Prostate gland (tissue), 2 donors: ENCODE measurements at places on chromosomes 12 and 14.

DNA sequence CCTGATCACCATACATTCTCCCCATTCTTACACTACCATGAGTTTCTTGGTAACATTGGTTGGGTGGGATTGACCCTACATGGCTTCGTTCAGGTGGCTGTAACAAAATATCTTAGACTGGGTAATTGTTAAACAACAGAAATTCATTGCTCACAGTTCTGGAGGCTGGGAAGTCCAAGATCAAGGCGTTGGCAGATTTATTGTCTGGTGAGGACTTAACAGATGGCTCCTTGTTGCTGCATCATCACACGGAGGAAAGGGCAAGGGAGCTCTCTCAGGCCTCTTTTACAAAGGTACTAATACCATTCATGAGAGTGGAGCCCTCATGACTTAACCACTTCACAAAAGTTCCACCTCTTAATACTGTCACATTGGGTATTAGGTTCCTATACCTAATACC is 116.7 kb upstream of the EGLN3 start:
- no peak for DNase-seq

DNA sequence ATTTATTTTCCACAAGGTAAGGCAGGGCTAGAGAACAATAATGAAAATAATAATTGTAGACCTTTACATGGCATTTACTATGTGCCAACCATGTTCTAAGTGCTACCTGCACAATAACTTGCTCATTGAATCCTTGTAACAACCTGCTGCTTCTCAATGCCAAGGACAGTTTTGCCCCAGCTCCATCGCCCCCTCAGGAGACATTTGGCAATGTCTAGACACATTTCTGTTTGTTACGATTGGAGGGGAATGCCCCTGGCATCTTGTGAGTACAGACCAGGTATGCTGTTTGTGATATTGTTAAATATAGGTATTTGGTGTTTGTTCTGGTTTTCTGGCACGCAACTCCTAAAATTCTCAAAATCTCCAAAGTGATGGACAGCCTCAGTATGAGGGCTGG is 8.1 kb upstream of the ATXN2 start:
- DNase-seq = no peak

GRCh38 chr14:73474952-73475351 is 15.8 kb upstream of the RIOX1 start:
- DNase-seq = no peak

- no peak for DNase-seq
These were observed 23.0 kb upstream of the ATP2B1 start for GRCh38 chr12:89731614-89732013.

- DNase-seq = no peak
These were observed 237.0 kb upstream of the TBX3 start for GRCh38 chr12:114920771-114921554.

DNA sequence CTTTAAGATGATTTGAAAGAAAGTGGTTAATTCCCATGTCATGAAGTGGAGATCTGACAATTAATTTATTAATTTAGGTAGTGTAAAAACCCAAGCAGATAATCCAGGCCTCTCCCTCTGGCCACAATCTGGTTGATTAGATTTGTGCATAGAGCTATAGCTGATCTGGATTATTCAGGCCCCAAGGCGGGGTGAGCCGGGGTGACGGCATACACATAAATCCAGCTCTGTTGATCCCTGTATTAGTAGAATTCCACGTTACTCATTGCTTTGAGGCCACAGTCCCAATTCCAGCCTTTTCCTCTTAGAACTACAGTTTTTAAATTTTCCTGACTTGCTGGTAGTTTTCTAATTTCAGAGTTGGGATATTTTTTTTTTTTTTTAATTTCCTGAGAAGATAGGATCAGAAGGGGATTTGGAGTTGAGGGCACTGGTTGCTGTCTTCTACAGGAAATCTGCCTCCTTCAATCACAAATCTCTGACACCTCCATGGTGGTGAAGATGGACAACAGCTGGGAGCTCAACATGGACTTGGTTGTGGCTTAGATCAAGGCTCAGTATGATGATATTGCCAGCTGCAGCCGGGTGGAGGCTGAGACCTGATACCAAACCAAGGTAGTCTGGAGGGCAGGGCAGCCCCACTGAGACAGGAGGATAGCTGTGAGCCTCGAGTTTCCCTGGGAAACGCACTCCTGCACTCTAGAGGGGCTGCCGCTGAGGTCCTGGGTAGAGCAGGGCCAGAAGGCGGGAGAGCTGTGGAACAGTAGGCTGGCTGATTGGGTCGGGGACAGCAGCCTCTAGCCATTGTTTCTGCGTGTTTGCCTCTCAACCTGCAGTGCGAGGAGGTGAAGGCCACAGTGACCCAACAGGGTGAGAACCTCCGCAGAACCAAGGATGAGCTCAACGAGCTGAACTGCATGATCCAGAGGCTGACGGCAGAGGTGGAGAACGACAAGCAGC is 19.4 kb downstream of the KRT85 start:
- DNase-seq = no peak

- no peak for DNase-seq
These were observed 13.0 kb downstream of the NUDT4 start for GRCh38 chr12:93390549-93391297.

- DNase-seq = no peak
These were observed 34.1 kb downstream of the SLCO1A2 start for GRCh38 chr12:21300632-21301031.

- DNase-seq = no peak
These were observed 34.5 kb downstream of the RTN1 start for GRCh38 chr14:59836116-59836515.

DNA sequence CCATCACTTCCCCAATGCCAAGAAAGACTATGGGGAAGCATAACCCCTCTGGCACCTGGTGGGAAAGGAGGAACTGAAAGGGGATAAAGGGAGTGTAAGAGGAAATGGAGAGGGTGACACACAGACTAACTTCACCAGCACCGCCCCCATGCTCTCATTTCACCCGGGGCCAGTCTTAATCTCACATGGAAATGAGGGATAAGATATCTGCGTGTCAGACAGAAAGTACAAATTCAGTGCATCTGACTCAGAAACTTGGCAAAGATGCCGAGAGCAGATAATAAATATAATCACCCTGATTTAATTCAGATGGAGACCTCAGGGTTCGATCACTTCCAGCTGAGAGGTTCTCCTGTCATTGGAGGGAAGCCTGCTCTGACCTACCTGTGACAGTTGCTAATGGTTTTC is 191.6 kb downstream of the DUSP6 start:
- no peak for DNase-seq

GRCh38 chr12:43255522-43256111 is 296.4 kb downstream of the ADAMTS20 start:
- no peak for DNase-seq

DNA sequence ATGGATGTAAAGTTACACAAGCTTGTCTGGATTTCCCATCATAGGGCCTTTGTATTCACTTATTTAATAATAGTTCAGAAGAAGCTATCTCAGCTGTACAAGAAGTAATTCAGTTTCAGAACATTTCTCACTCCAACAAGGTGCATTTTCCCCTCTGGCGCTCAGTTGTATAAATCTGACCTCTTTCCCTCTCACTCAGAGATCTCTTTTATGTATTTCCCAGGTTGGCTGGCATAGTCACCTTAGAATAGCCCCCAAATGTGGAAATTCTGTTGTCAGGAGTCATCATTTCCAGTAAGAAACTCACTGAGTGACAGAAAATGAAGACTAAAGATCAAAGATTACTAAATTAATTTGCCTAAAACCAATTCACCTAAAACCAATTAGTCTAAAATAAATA is 11.2 kb downstream of the AJUBA start:
- no peak for DNase-seq

DNA sequence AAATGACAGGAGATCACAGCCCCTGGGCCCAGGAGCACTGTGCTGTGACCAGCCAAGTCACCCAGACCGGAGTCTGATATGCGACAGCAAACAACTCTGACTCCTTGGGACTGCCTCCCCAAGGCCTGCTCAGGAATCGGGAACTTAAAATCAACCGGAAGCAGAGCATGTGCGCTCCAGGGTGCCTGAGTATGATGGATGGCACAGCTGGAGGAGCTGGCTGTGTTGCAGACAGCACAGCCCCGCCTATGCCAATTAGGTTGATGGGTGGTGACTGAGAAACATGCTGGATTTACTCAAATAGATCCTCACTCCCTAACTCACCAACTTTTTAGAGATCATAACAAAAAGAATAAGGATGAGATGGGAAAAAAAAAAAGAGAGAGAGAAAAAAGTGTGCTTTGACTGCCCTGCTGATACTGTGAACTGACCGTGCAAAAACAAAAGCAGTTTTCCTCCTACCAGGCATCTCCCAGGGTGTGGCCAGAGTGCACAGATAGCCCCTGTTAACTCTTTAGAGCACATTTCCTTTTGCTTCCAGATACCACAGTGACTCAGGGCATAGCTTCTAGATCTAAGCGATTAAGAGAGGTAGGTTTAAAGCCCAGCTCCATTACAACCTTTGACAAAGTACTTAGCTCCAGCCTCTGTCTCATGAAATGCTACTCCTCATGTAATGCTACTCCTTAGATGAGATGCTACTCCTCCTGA is 27.4 kb upstream of the STON2 start:
- DNase-seq = no peak

- no peak for DNase-seq
These were observed 185.1 kb downstream of the MDGA2 start for GRCh38 chr14:47490353-47490752.

DNA sequence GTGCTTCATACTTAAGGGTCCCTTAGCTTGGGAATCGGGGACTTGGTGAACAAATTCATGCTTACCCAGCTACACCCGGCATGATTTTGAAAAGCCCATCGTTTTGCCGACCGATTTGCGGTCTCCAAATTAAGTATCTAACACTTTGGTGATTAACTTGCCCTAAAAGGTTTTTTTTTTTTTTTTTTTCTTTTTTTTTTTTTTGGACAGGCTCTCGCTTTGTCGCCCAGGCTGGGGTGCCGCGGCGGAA is 843 bp upstream of the HSP90AA1 start:
- DNase-seq = no peak

DNA sequence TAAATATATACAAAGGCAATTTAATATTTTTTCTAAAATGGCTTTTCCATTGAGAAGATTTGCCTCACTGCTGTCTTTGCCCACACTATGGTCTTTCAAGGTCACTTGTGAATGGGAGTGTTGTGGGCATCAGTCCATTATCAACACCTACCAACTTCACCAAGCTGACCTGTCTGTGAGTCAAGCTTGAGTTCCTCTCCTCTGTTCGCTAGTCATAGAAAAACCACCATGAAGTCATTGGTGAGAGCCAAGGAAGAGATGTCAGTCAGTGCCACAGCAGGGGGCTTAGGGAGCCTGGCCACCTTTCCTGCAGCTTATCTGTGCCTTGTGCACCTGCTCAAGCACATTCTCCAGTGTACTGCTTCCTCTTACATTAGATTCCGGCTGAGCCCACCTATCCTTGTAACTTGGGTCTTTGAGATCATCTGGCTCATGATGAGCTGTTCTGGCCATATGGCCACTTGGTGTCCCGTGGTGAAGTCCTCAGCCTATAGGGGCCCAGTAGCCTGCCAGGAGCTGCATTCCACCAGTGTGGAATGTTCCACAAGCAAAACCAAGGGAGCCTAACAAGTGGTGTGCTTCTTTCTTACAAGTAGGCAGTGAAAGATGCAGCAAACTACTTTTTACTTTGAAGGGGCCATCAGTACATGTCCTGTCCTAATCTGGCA is 80.8 kb upstream of the C12orf71 start:
- DNase-seq = no peak

DNA sequence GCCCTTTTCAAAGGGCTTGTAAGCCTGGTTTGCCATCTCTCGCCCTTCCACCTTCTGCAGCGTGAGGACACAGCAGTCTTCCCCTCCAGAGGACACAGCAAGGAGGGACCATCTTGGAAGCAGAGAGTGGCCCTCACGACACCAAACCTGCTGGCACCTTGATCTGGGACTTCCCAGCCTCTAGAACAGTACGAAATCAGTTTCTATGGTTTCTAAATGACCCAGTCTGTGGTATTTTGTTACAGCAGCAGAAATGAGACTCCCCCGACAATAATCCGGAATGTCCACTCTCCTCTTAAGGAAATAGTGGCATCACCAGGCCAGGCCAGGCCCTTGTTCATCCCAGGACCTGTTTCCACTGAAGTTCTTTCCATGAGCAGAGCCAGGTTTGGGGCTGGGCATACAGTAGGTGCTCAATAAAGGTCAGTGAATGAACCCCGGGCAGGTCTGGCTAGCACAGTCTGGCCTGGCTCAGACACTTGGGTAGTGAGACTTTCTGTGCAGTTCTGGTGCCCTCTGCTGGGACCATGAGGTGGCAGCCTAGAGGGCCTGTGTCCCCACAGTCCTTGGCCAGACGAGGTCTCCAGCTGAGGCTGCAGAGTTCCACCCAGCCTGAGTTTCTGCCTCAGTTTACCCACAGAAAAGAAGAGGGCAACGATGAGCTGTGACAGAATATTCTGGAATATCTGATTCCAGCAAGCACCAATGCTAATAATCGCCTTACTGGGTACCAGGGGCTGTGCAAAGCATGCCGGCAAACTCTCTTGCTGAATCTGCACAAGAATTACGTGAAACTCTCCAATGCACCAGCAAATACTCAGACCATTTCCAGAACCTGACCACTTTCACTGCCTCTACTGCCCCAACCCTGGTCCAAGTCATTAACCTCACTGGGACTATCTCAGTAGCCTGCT is 14.0 kb downstream of the ABCB9 start:
- DNase-seq = peak; percentile 77

GRCh38 chr12:69094606-69095216 is 144.7 kb upstream of the CPSF6 start:
- no peak for DNase-seq

DNA sequence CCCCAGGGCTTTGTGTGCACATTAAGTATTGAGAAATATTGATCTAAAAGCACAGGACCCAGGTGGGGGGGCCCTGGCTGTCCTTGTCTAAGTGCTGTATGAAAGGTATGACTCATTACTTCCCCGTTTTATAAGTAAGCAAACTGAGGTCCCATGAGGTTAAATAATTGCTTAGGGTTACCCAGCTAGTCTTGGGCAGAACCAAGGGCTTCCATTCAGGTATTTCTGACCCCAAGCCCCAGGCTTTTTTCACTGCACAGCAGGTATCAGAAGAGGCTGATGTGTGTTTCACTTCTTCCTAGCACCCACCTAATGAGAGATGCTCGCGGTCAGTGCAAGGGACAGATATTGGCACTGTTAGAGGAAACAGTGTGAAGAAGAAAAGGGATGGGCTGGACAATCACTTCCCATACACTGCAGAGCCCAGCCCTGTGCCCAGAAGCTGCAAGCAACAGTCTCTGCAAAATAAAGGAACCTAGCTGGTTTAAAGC is 4.7 kb upstream of the TC2N start:
- DNase-seq = no peak

- no peak for DNase-seq
These were observed 19.6 kb upstream of the MMP19 start for GRCh38 chr12:55862286-55862685.

- DNase-seq = no peak
These were observed 53.4 kb upstream of the ABCD2 start for GRCh38 chr12:39672976-39673375.
